ENCODE measurements at places on chromosomes 3 and 15.

GRCh38 chr3:188446766-188447165 is 292.8 kb downstream of the LPP start:
- DNase-seq: no peak

- DNase-seq: no peak
Measured at GRCh38 chr3:107356706-107357105, 20.5 kb upstream of the CCDC54 start.

GRCh38 chr3:137992592-137992991 is 17.4 kb upstream of the CLDN18 start:
- DNase-seq: no peak

DNA sequence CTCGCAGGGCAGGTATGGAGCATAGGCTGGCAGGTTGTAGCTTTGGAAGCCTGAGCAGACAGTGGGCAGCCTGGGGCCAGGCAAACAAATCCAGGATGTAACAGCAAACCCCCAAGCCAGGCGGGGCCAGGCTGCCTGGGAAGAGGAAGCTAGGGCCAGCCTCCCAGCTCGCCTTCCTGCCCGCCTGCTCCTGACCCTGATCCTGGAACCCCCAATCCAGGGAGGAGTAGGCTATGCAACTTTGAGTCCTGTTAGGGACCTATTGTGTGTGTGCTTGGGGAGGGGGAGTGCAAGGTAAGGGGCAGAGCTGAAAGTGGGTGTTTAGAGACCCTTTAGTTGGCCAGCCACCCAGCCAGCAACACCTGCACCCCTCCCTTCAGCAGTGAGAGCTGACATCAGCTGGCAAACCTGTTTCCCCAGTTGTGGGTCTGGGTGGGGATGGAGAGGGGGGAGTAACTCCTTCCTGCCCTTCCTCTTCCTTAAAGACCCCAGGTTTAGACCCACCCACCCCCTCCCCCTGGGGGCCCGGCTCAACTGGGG is 2.5 kb downstream of the NBEAL2 start:
- DNase-seq: no peak

DNA sequence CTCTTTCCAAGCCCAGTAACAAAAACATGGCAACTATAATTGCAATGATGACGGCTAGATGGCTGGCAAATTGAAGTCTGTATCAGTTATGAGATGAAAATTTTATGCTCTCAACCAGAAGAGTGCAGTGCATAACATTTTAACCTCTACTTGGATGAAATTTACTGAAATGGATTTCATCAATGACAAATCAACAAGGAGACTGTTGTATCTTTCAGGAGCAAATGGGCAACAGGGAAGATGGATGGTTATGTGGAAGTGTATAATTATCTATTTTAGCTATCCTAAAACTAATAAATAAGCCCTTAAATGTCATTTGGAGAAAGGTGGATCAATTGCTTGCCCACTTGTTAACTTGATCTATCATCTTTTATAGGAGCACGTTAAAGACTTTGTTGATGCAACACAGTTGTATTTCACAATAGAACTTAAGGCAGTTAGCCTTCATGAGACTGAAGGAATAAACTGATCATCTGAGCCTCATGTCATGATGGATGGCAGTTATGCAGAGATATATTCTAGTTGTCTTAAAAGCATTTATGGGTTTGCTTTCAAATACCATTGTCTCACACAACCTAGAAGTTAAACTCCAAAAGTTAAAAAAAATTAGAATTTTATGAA is 315.1 kb upstream of the TBC1D5 start:
- DNase-seq: no peak

DNA sequence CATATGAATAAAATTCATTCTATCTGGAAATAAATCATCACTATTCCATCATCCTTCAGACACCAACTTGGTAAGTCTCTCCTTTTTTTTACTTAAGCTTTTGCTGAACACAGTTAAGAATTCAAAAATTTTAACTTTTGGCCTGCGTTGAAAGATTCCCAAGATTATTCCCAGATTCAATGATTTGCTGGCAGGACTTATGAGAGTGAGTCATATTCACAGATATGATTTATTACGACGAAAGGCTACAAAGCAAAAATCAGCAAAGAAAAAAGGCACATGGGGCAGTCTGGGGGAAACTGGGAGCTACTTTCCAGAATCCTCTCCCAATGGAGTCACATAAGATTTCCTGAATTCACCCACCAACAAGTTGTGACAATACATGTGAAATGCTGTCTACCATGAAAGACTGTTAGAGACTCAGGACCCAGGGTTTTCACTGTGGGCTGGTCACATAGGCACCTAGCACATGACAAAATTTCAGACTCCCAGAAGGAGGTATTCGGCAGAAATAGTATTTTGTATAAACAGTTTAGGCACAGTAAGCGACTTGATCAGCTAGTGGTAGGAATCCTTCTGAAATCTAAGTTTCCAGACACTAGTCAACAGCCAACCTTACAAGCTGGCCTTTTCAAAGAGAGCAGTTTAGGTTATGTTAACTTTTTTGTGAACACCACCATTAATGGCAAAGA is 82.1 kb downstream of the DLG1 start:
- no peak for DNase-seq
